Stimulated activated CD4-positive, alpha-beta T cell treated with anti-CD3 and anti-CD28 coated beads, Interleukin-15, amount 100 ng/mL, for 1 hour (primary cell): ENCODE measurements at places on chromosomes 2 and 18.

GRCh38 chr2:161063946-161064306 lies 96.3 kb upstream of the TANK start:
- DNase-seq: no peak

GRCh38 chr18:9469685-9470084 lies 5.6 kb upstream of the RALBP1 start:
- DNase-seq: no peak

DNA sequence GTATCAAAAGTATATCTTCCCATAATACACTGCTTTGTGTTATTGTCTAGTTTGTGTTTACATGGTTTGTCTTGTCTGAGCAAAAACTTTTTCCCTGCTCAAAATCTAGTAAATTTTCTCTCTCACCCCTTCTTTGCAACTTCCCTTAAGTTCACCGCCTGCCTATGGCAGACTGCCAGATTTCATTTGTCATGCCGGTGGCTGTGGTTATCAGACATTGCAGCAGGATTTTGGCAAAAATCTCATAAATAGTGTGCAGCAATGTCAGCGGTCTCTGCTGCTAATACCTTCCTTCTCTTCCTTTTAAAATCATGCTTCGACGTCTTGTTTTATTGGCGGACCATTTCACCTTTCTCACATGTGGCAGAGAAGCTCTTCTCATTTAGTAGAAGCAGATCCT lies 45.6 kb upstream of the TMEM178A start:
- DNase-seq: no peak

GRCh38 chr18:56167366-56167765 lies 471.0 kb downstream of the TXNL1 start:
- no peak for DNase-seq

DNA sequence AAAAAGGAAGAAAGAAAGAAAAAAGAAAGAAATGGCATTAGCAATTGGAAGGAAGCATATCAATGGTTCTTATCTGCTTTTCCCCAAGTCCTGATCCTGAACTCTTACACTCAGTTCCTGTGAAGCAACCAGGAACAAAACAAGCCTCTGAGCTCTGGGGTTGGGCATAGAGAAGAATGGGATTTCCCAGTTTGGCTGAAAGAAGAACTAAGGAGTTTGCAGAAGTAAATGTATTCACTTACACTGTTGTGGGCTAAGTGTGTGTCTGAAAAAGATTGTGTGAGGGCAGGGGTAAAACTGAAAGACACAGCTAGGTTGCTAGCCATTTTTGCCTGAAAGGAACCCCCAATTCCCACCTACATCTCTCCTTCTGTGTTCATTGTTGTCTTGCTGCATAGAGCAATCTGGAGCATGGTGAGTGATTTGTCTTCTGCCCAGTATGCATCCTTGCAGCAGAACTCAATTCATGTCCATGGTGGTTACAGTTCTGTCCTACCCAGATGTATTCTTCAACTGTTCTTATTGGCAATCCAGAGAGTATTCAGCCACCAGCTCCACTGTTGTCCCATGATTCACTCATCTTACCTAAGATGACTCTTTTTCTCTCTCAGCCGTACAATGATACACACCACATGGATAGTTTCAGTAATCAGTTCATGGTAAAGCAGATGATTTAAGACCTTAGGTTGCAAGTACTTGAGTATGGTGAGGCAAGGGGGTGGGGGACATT lies 348.7 kb downstream of the ARHGAP15 start:
- DNase-seq: no peak

DNA sequence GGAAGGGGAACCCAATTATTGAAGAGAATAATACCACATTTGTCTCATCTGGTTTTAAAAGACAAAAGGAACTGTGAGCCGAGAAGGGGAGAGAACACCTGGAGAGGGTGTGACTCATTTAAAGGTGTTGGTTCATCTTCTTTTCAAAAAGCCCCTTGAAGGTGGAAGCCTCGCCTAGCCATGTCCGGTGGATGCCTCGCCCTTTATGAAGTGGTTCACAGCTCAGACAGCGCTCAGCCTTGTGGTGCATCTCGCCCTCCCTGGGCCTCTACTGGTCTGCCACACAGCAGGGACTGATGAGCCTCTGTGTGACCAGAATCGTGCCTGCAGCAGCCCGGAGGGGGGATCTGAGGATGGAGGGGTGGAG lies 290.0 kb upstream of the CXCR4 start:
- DNase-seq: no peak

DNA sequence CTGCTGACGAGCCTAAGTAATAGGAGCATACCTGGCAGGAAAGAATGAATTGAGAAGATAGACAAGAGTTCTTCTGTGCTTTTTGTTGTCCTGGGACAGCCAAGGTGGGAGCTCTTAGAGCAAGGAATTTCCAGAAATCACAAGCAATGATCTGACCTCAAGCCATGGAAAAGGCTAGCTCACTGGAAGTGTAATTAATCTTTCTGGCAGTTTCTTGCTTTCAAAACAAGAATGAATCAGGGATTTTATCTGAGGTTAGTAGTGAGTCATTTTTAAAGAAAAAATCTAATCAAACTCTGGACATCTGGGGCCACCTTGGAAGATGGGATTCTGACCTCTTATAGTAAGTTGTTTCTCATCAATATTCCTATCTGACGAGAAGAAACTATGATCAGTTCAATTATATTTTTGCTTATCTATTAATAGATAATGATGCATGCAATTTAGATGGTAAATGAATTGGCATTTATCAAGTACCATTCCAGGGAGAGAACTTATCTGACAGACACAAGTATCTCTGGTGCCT lies 98.0 kb downstream of the ADCYAP1 start:
- DNase-seq: no peak

- no peak for DNase-seq
Observed at GRCh38 chr2:144942516-144943256, 422.8 kb upstream of the ZEB2 start.

DNA sequence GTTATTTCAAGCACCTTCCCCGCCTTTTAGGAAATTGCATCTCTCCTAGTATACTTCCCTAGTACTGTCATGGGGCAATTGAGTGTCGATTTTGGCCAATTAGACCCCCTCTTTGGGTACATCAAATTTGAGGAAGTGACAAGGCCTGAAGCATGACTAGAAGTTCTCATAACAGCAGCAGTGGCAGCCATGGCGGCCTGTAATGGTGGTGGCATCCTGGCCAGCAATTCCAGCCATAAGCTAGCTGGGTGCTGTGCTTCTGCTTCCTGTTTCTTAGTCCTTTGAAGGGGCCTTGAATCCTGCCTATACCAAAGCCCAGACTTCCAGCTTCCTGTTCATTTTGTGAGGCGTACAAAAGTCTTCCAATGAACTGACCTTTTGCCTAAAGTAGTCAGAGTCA lies 523.1 kb downstream of the PLCL1 start:
- DNase-seq: no peak

GRCh38 chr2:194104687-194105086 lies 1552.3 kb upstream of the SLC39A10 start:
- no peak for DNase-seq

GRCh38 chr18:4293337-4293736 lies 161.8 kb downstream of the DLGAP1 start:
- no peak for DNase-seq

DNA sequence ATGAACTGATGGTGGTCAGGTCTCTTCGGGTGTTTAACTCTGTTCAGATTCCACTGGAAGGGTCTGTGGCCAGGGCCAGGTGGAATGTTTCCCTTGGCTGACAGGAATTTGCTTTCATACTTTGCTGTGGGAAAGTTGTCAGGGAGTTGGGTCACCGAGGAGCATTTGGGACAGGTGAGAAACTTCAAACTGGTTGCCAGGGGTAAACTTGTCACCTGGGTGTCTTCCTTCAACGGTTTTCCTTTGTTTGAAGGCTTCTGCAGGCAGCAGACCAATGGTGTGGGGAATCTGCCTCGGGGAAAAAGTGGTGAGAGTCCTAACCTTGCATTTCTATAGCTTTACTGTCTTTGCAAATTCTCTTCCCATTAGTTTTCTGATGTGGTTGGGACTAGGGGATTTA lies 92.2 kb downstream of the TGFA start:
- no peak for DNase-seq

DNA sequence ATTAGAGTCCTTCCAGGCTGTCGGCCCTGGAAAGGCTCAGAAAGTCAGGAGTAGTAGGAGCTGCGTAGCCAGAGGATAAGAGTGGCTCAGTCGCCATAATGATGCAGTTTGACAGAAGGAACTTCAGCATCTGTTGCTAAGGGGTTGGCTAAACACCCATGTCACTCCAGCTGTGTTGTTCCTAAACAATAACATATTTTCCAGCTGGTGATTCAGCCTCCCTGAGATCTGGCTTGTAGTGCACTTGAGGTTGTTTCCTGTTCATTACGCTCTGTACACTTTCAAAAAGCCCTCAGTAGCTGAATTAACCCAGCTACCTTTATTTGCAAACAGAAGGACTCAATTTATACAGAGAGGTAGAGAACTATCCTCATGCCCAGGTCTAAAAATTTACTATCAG lies 39.7 kb upstream of the EPAS1 start:
- no peak for DNase-seq

DNA sequence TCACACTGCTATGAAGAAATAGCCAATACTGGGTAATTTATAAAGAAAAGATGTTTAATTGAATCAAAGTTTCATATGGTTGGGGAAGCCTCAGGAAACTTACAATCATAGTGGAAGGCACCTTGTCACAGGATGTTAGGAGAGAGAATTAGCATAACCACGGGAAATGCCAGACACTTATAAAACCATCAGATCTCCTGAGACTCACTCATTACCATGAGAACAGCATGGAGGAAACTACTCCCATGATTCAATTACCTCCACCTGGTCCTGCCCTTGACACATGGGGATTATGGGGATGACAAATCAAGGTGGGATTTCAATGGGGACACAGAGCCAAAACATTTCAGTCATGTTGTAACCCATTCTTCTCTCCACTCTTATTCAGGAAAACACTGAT lies 472.9 kb upstream of the FSIP2 start:
- no peak for DNase-seq
